ENCODE measurements at places on chromosomes 12 and 14.

DNA sequence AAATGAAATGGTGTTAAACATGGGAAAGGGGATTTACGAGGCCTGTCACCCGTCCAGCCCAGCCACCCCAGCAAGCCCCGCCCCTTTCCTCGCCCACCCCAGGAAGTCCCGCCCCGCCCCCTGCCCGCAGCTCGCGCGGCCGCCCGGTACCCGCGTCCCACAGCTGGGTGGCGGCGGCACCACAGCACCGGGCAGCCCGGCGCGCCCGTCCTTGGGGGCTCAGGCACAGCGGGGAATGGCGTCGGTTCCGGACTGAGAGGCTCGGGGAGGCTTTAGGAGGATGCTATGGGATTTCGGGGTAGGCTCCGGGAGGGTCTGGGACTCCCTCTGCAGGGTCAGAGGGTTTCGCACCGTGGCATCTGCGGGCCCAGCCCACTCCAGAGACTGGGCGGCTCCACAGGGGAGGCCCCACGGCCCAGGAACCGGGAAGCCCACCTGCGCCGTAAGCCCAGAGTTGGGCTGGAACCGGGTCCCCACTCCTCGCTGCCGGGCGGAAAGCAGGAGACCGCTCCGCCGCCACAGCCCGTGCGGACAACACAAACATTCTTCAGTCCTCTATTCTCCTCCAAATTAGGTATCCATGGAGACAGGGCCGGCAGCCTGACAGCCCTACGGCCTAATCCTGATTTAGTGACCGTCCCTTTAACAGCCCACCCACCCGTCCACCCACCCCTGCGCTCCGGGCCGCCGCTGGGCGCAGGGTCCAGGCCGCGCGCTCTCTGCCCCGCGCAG is 1.4 kb downstream of the FIGNL2 start:
- peak; percentile 55 for DNase-seq

- DNase-seq: peak; percentile 70
Measured at GRCh38 chr12:111753144-111753881, 13.4 kb upstream of the ALDH2 start.

DNA sequence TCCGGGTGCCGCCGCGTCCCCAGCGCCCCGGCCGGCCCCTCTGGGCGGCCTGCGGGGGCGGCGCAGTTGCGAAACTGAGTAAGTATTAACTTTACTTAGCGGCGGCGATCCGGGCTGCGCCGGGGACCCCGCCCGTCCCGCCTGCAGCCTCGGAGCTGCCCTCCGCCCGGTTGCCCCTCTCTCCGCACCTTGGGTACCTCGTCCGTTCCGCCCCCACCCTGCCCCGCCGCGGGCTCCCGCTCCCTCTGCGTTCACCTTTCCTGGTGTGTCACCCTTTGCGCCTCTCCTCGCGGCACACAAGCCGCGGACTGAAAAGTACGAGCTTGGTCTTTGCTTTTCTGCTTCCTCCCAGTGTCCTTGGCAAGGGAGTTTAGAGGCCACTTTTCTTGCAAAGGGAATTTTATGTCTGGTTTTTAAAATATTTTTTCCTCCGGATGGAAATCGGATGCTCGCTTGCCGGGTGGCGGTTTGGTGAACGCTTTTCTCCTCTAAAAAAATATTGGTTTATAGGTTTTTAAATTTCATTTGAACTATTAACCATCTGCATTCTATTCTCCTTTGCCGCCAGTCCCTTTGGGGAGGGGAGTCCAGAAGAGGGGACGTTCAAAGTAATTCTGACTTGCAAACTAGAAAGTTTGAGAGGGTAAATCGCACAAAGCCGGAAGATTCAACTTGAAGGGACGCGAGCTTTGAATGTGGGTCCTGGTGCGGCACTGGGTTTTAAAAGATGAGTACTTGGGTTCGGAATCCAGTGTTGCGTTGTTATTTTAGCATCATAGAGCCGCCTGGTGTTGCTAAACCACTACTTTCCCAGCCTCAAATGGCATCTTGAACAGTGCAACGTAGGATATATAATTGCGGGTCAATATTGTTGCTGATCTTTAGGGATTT is 834 bp downstream of the RASSF8 start:
- DNase-seq: peak; percentile 68

DNA sequence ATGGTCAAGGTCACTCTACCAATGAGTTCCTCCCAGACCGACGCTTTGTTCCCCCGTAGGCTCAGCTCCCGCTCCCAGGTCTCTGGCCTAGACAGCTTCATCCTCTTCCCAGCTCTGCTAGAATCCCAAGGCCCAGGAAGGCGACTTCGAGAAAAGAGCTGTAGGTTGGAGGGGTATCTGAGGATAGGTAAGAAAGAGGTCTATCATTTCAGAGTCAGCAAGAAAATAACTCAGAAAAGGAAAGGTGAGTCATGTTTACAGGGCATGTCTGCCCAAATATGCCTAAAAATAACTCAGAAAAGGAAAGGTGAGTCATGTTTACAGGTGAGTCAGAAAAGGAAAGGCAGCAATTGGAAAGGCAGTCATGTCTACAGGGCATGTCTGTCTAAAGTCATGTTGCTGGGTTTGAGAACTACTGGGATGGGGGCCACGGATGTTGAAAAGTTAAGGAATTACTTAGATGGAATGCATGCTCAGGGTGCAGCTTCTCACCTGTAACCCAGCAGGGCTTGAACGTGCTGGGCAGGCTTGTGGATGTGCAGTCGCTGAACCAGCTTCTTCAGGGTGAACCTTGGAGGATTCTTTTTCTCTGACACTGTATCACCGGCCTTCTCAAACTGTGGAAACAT is 12.2 kb downstream of the TEP1 start:
- DNase-seq: no peak

DNA sequence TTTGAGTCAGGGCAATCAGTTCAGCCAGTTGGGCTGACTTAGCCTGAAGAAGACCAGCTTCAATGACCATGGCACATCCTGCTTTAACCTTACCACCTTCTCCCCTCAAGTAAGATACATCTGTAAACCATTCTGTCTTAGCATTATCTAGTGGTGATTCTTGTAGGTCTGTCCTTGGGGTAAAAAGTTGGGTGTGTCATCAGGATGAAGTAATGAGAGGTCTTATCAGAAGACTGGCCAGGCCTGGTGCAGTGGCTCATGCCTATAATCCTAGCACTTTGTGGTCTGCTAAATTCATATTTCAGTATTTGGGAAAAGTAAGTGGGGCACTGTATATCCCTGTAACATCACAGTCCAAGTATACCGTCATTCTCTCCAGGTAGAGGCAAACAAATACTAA is 19.1 kb downstream of the SINHCAF start:
- DNase-seq: no peak

DNA sequence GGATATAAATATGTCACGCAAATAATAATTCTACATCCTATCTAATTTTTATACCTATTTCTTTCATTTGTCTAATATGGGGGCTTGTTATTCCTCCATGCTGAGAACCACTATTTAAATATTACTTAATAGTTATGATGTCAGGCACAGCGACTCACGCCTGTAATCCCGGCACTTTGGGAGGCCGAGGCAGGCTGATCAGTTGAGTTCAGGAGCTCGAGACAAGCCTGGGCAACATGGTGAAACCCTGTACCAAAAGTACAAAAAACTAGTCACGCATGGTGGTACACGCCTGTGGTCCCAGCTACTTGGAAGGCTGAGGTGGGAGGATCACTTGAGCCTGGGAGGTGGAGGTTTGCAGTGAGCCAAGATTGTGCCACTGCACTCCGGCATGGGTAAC is 45.2 kb downstream of the GXYLT1 start:
- no peak for DNase-seq

DNA sequence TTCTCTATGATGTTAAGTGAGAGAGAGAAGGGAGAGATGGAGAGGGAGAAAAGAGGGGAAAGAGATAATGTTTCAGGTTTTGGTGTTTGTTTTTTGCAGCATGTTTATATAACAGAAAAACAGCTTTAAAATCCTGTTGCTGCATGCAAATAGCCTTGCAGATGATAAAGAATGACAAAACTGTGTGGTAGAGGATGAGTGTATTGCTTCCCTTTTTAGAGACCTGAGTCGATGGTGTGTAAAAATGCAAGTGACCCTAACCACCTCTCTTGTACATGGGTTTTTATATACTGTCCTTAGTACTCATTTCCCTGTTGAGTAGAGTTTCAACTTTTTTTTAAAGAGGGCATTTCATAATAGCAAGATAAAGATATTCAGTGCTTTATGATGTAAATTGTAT is 249.1 kb downstream of the AKAP6 start:
- DNase-seq: no peak

DNA sequence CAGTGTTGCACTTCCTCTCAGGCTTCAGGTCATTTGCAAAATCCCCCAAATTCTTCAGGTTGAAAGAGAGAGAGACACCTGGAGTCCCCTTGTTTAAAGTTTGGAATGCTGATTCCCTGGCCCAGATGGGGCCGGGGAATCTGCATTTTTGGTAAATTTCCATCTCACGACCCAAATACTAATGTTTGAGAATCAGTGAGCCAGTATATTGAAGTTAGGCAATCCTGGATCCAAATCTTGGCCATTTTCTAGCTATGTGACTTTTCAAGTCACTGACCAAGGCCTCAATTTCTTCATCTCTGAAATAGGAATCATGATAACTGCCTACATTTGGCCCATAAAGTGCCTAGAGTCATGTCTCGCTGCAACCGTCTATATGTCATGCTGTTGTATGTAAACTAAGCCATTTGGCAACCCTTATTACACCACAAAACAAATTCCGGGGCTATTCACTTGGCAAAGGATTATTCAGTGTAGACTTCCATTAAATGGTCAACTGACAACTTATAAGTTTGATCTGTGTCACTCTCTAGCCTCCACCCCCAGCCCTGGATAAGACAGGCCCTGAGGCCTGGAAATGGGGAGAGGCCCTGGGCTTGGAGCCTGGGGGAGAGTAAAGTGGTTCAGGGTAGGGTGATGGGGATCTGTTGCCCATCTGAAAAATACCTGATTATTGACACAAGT is 3.7 kb upstream of the ZFP36L1 start:
- DNase-seq: peak; percentile 1

DNA sequence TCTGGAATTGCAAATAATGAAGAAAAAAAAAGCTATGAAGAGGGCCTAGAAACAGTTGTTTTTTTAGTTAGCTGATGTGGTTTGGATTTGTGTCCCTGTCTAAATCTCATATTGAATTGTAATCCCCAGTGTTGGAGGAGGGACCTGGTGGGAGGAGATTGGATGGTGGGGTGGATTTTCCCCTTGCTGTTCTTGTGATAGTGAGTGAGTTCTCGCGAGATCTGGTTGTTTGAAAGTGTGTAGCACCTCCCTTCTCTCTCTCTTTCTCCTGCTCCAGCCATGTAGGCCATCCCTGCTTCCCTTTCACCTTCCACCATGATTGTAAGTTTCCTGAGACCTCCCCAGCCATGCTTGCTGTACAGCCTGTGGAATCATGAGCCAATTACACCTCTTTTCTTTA is 126.1 kb downstream of the ASCL4 start:
- no peak for DNase-seq

GRCh38 chr12:126419131-126419530 is 1353.9 kb downstream of the AACS start:
- DNase-seq: no peak

- DNase-seq: no peak
Measured at GRCh38 chr12:12691549-12691948, 4.4 kb downstream of the GPR19 start.

GRCh38 chr12:13152281-13152680 is 44.2 kb upstream of the EMP1 start:
- DNase-seq: no peak

- no peak for DNase-seq
Measured at GRCh38 chr12:104767261-104767660, 190.8 kb downstream of the SLC41A2 start.

DNA sequence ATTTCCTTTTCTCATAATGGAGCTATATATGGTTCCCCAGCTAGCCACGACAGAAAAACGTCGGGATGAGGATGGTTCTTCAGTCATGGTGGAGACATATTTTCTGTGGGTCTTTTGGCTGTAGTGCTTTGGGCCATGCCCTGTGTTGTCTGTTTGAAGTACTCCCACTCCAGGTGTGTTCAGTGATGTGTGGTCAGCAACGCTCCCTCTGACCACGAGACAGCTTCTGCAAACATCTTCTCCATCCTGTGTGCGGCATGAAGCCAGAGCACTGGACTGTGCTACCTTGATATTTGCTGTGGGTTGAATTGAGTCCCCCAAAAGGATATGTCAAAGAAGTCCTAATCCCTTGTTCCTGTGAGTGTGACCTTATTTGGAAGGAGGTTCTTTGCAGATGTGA is 931.2 kb downstream of the NRXN3 start:
- DNase-seq: no peak

DNA sequence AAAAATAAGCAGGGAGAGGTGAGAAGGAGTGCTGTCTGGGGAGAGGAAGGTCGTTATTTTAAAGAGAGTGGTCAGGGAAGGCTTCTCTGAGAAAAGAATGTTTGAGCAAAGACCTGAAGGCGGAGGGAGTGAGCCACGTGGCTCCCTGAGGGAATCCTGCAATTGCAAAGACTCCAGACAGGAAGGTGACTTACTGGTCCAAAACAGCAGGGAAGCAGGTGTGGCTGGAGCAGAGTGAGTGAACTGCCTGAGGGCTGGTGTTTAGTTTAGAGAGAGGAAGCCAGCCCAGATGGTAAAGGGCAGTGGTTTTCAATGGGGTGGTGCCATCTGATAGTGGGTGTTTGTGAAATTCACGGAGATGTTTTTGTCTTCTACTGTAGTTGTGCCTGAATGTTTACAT is 58.8 kb upstream of the LTA4H start:
- no peak for DNase-seq

Data from suppressor macrophage (primary cell).